ENCODE measurements at places on chromosomes 2 and 18. TPM values are rescaled to one million over a fixed set of nuclear protein-coding genes. Genes with fewer than 3 reads are reported as not detected.

INPP5D gene
- 5.0 TPM for total RNA-seq

B3GNT7 gene
- total RNA-seq, result 4.1 TPM

GDF7 gene
- total RNA-seq, result 0.79 TPM

ANKRD29 gene
- total RNA-seq, result 3.5 TPM

BOLL gene
- not detected for total RNA-seq

RAB6C gene
- total RNA-seq, result not detected

ABCB11 gene
- total RNA-seq, result 0.26 TPM

ARHGAP25 gene
- 9.7 TPM for total RNA-seq

NEU2 gene
- total RNA-seq, result not detected

NCKAP1 gene
- total RNA-seq, result 148 TPM

SLC19A3 gene
- 1.2 TPM for total RNA-seq

ARHGEF4 gene
- total RNA-seq, result 5.2 TPM

DPP10 gene
- 0.74 TPM for total RNA-seq

ADI1 gene
- 162 TPM for total RNA-seq

C2orf66 gene
- total RNA-seq, result not detected

CFAP65 gene
- not detected for total RNA-seq

NPHP1 gene
- 4.7 TPM for total RNA-seq

CD302 gene
- 28.8 TPM for total RNA-seq

MTCL1 gene
- 5.3 TPM for total RNA-seq

LHCGR gene
- total RNA-seq, result not detected

PTH2R gene
- total RNA-seq, result not detected

ASB18 gene
- 2.5 TPM for total RNA-seq

ACTR1B gene
- 70.2 TPM for total RNA-seq

UGT1A3 gene
- not detected for total RNA-seq

OBSL1 gene
- 263 TPM for total RNA-seq

LAMA1 gene
- total RNA-seq, result 0.06 TPM

RESP18 gene
- not detected for total RNA-seq

RPRM gene
- 0.22 TPM for total RNA-seq

KLHL29 gene
- 2.0 TPM for total RNA-seq

UPP2 gene
- not detected for total RNA-seq

SERPINB4 gene
- total RNA-seq, result not detected

RNU2-63P gene
- total RNA-seq, result not detected

LAMA3 gene
- total RNA-seq, result 4.8 TPM

TUBA4B gene
- not detected for total RNA-seq

B4GALT6 gene
- total RNA-seq, result 7.2 TPM

GEN1 gene
- 4.7 TPM for total RNA-seq

FAM237A gene
- total RNA-seq, result not detected

DSG4 gene
- total RNA-seq, result not detected

SERPINB11 gene
- total RNA-seq, result not detected

MYO7B gene
- total RNA-seq, result 0.45 TPM

CYTIP gene
- 4.2 TPM for total RNA-seq

HRH4 gene
- not detected for total RNA-seq

KCNJ13 gene
- total RNA-seq, result not detected

FLACC1 gene
- 5.5 TPM for total RNA-seq

MATN3 gene
- total RNA-seq, result 0.38 TPM

MAPK4 gene
- 24.9 TPM for total RNA-seq

LOXL3 gene
- total RNA-seq, result 7.7 TPM

NT5C1B gene
- not detected for total RNA-seq

Data from right cardiac atrium (tissue), 5 donors.